Activated CD8-positive, alpha-beta T cell treated with anti-CD3 and anti-CD28 coated beads, Interleukin-2, amount 10 ng/mL, durations not matched to agents 7 days and 5 days (primary cell): ENCODE measurements at places on chromosomes 4 and X. TPM values are rescaled to one million over a fixed set of nuclear protein-coding genes. Genes with fewer than 3 reads are reported as not detected.

The SHISA3 gene
- 0.76 TPM for total RNA-seq

The KIT gene
- total RNA-seq, result 4.2 TPM

The ZDHHC15 gene
- total RNA-seq, result not detected

The SLC25A31 gene
- not detected for total RNA-seq

GRCh38 chr4:89438102-89438831 is 130.7 kb upstream of the GPRIN3 start:
- DNase-seq, result peak; percentile 59
- H3K27me3 ChIP-seq, result peaks cover 2% of the 10 kb centered on the region
- no peaks in the 10 kb centered on the region for H3K36me3 ChIP-seq

DNA sequence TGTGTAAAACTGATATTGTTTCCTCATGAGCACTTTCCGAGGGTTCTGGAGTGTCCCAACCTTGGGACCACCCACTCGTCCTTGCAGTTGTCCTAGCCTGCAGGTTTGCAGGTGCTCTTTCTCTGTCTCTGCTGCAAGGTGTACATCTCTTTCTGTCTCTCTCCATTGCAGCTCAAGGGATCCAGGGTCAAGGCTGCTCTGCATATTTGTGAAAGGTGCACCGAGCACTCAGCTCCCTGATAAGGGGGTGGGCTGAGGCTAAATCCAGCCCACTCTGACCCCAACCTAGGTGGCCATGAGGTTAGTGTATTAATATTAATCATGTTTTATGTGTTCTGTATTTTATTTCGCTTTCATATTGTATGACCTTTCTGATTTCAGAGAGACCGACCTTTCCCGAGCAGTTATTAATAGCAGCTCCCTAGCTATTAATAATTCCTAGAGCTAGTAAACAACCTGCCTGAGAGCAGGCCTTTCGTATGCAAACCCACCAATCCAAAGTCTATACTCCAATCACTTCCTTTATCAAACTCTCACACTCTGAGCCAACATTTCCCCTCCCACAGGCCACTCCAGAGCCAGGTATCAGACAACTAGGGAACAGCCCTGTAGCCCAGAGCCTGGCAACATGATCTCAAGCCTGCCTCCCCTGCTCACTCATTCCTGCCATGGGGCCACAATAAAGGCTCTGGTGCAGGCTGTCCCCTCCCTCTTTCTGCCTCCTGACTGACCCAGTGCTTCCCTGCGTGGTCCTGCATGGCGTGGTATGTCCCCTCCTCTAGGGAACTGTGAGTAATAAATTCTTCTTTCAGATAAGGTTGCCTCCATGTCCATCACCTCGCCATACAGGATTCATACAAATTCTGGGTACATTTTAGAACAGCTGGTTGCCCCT is 73.9 kb downstream of the SLC2A9 start:
- H3K27me3 ChIP-seq, result peaks cover 4% of the 10 kb centered on the region
- DNase-seq, result no peak
- no peak overlapping the region for H3K27ac ChIP-seq
- no peaks in the 10 kb centered on the region for H3K36me3 ChIP-seq

DNA sequence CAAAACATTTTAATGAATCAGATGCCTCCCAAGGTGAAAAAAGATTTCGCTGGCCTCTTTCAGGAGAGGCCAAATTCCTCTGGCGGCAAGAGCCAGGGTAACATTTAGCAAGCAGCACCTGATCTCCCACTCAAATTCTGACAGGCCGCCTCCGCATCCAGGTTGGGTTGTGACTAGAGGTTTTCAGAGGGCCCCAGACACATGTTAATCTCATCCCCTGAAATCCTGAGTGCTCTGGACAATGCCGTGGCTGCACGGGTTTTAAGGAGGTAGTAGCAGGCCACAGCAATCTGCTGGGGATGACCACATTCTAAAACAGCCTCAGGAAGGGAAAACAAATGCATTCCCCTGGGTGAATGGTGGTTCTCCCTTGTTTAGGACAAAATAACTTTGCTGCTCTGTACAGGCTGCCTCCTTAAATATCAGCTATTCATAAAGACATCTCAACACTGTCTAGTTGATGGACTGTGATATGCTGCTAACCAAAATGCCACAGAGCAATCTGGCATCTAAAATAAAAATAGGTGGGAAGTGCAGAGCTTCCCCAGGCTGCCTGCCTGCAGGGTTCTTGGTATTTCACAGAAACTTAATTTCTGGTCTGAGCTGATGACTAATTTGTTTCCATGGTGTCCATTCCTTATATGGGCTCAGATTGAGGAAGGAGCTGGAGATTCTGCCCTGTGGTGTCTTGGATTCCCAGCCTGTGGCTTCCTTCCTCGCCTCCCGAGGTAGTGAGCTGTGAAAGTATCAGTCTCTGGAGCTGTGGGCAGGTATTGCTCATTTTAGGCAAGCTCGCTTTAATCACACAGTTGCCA is 202.0 kb downstream of the DCLK2 start:
- no peaks in the 10 kb centered on the region for H3K27me3 ChIP-seq
- peaks cover 37% of the 10 kb centered on the region for H3K36me3 ChIP-seq
- no peak overlapping the region for H3K27ac ChIP-seq
- H3K4me3 ChIP-seq, result no peak overlapping the region

GRCh38 chrX:46737041-46737440 is 21.9 kb downstream of the SLC9A7 start:
- no peaks in the 10 kb centered on the region for H3K27me3 ChIP-seq
- peaks cover 4% of the 10 kb centered on the region for H3K36me3 ChIP-seq
- no peak overlapping the region for H3K27ac ChIP-seq
- DNase-seq, result no peak
- H3K4me1 ChIP-seq, result peaks cover 9% of the 10 kb centered on the region
- H3K4me3 ChIP-seq, result no peak overlapping the region

DNA sequence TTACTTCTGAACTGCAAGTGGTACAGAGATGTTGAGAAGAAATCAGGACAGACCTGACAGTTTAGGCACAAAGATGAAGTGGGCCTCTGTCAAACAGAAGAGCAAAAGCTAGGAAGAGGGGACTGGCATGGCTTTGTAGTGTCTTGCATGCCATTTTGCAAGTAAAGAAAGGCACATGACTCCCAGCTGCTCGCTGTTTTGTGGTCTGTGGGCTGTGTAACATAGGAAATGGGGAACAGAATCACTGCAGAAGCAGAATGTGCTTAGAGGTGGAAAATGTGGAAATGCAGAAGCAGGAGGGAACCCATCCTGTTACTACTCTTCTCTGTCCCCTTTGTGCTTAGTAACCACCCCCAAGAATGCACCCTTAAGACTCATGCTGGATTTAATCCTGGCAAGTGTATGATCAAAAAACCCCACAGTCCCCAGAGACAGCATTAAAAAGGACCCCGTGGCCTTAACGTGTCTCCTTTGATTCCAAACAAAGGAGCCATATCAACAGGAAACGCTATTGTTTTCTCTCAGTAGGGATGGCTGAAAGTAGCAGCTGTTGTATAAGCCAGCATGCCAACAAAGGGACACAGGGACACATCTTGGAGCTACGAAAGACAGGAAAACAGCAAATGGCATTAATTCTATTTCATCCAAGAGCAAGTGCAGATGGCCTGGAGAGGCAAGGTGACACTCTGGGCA is 177.6 kb upstream of the GLRA2 start:
- no peaks in the 10 kb centered on the region for H3K36me3 ChIP-seq
- no peaks in the 10 kb centered on the region for H3K4me1 ChIP-seq
- no peak overlapping the region for H3K27ac ChIP-seq
- no peak for DNase-seq
- no peaks in the 10 kb centered on the region for H3K27me3 ChIP-seq
- no peak overlapping the region for H3K4me3 ChIP-seq

GRCh38 chr4:147855571-147856009 is 123.7 kb downstream of the ARHGAP10 start:
- no peak overlapping the region for H3K4me3 ChIP-seq
- peaks cover 5% of the 10 kb centered on the region for H3K27me3 ChIP-seq
- no peak overlapping the region for H3K27ac ChIP-seq
- no peaks in the 10 kb centered on the region for H3K4me1 ChIP-seq
- DNase-seq, result no peak

DNA sequence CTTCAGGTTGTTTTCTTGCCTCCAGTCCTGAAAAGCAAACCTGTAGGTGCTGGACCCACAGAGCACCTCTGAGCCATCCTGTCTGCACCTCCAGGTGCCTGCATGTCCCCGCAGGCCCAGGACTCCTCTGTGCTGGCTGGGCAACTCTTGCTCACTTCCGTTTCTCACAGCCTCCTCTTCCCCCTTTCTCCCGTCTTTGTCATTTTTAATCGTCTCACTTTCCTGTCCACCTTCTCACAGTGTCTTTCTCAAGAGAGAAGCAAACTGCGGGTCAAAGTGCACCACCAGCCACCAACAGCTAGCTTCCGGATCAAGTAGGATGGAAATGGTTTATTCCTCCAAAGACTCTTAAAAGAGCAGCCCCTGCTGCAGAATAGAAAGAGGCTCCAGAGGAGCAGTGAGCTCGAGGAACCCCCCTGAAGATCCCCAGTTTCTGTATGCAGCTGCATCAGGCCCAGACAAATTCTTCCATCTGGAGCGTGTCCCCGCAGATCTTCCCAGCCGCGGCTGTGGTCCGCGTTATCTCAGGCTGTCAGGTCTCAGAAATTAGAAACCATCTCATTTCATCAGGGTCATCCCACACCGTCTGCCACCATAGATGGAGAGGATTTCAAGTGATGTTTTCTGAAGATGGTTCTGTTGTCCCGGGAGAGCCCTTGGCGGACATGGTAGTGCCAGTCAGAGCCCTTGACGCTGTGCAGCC is 87.7 kb downstream of the FHDC1 start:
- no peaks in the 10 kb centered on the region for H3K36me3 ChIP-seq
- H3K4me1 ChIP-seq, result no peaks in the 10 kb centered on the region
- peaks cover 2% of the 10 kb centered on the region for H3K27me3 ChIP-seq
- H3K4me3 ChIP-seq, result no peak overlapping the region
- H3K27ac ChIP-seq, result no peak overlapping the region

DNA sequence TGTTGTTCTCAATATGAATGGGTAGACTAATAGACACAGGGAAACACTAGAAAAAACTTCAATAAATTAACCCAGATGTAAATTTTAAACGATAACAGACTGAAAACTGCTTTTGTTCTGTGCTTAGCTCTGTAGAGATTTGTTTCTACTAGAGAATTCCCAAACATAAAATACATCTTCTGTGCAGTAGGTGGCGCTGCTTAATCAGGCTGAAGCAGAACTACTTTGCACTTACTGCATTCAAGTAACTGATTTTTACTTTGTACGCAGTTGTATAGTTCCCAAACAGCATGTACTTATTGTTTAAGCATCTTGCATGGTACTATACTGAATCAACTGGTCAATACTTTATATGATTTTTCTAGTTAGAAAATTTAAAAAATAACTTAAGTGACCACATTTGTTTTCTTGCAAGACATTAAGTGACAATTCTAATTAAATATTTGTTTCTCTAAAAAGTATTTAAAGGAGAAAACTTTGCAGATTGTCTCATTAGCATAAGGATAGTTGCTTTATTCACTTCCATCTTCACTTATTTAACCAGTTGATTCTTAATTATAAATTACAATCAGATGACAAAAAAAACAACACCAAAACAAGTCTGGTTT is 490.6 kb downstream of the IL15 start:
- peaks cover 11% of the 10 kb centered on the region for H3K4me1 ChIP-seq
- no peak overlapping the region for H3K27ac ChIP-seq
- H3K4me3 ChIP-seq, result no peak overlapping the region
- DNase-seq, result peak; percentile 71
- peaks cover 17% of the 10 kb centered on the region for H3K36me3 ChIP-seq

DNA sequence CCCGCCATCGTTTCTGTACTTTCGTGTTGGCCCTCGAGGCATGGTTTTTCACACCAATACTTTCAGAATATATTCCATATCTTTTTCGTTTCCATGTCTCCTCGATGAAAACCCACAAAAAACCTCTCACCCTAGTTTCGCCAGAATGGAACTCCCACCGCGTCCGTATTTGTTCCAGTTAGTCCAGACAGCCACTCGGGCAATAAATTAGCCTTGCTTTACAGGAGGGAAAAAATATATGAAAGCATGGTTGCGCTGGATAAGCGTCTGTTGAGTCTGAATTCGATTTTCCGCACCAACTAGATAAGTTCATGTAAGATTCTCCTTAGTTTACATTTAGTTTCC is 550 bp upstream of the CHM start:
- H3K27me3 ChIP-seq, result peaks cover 3% of the 10 kb centered on the region
- no peak overlapping the region for H3K4me3 ChIP-seq
- peaks cover 2% of the 10 kb centered on the region for H3K36me3 ChIP-seq
- DNase-seq, result no peak
